GM04503 (cell line): ENCODE measurements at places on chromosomes 6 and 20.

- no peak for DNase-seq
These were observed 10.1 kb downstream of the EZR start for GRCh38 chr6:158808941-158809678.

DNA sequence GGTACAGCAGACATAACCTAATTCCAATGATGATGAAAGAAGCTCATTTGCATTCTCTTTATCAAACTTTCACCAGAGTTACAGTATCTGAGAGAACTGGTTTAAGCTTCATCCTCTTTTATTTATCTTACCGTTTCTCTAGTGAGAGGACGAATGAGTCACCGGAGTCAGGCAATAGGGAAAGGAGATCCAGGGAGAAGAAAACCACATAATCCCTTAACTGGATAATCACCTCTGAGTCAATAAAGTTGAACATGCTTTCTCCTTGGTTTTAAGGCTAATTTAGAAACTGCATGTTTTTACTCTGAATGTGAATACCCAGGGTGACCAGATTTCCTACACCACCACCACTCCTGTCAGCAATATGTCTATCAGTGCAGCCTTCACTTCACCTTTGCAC lies 313.7 kb upstream of the TBX18 start:
- peak; percentile 90 for DNase-seq

GRCh38 chr20:15439551-15439950 lies 1102.1 kb upstream of the FLRT3 start:
- no peak for DNase-seq

GRCh38 chr20:5146099-5146668 lies 19.4 kb downstream of the CDS2 start:
- no peak for DNase-seq

DNA sequence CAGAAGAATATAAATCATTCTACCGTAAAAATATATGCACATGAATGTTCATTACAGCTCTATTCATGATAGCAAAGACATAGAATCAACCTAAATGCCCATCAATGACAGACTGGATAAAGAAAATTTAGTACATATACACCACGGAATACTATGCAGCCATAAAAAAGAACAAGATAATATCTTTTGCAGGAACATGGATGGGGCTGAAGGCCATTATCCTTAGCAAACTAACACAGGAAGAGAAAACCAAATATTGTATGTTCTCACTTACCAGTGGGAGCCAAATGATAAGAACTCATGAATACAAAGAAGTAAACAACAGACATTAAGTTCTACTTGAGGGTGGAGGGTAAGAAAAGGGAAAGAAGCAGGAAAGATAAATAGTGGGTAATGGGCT lies 8.4 kb downstream of the KHDC1L start:
- no peak for DNase-seq

DNA sequence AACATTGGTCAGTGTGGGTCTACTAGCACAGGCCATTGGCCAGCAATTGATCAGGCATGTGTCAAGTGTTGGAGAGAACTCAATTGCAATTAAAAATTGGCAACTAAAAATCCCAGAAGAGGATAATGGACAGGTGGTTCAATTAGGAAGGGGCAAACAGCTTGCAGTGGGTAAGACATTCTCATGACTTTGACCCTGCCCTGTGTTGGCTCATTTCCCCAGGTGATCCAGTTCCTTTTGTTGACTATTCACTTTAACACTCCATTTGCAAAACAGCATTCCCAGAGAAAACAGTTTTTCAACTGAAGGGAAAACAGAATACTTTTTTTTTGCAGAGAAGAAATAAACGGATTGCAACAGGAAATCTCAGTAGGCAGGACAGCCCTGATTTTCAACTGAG lies 28.9 kb upstream of the SCGN start:
- DNase-seq, result no peak

DNA sequence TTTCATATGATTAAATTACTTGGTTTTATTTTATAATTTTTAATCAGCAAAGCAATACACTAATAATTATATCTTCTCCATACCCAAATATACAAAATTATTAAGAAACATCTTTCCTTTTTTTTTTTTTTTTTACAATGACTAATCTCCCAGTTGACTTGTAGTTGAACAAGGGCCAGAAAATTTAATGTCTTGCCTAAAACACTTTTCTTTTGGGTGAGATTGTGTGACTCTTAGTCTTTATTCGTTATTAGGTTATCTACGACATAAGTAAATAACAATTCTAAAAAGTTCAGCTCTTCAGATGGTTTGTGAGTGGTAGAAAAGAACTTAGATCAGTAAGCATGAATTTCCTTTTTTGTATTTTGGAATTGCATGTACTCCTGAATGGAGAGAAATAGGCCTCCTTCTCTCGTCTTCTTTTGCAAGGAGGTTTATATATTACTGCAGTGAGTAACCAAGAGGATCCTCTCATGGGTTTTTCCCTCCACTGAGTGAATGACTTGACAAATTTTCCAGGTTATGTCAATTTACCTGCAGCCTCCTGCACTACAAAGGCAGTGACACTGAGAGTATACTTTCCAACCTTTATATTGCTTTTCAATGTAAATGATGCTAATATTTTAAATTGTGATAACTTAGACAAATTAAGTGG lies 364.5 kb upstream of the CITED2 start:
- DNase-seq, result no peak

GRCh38 chr6:16352258-16352635 lies 113.9 kb downstream of the GMPR start:
- no peak for DNase-seq

DNA sequence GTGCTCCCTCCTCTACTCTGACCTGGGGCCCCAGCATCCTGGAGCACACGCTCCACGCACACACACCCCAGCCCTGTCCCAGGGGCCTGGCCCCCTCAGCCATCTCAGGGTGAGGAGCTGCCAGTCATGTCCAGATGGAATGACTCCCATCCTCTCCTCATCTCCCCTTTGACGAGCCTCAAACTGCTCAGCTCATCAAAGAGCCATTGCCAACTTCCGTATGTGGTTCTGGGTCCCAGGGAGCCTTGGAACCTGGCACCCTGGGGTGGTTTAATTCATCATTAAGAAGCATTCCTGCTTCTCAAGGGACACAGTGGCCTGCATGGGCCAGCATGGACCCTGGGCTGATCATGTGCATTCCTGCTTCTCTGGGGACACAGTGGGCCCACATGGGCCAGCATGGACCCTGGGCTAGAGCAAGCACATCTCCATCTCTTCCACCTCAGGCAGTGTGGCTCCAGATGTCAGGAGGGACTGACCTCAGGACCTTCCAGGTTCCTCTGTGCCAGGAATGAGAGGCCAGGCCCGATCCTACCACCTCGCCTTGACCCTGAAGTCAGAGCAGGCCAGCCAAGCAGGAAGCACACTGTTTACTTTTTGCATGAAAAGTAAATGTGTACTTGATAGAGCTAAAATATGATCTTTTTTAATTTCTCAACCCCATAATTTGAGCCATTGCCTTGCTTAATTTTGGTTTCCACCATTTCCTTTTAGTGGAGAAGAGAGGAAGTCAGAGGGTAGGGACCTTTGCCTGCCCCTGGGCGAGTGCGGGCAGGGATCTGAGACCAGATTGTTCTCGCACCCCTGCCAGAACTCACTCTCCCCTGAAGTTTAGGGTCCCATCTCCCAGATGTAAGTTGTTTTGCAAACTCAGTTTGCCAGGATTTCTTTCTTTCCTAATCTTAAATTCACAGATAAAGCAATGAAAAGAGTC lies 26.1 kb downstream of the SPATA2 start:
- DNase-seq, result no peak

DNA sequence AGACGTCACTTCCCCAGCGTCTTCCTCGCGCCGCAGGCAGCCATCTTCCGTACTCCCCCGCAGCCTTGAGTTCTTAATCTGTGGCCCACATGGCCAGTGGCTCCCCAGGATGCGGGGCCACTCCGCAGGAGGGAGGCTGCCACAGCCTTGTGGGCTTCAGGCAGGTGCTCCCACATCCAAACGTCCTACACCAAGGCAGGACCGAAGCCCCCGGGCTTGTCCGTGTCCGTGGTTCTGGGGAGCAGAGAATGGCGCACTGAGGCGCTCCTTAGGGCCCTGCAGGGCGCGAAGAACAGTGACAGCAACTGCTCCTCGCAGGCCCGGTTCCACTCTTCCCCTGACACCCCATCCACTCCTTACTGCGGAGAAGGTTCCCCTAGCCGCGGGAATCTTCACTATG lies 755.8 kb downstream of the PRIM2 start:
- no peak for DNase-seq

- no peak for DNase-seq
These were observed 597 bp downstream of the ADA start for GRCh38 chr20:44650771-44651433.

DNA sequence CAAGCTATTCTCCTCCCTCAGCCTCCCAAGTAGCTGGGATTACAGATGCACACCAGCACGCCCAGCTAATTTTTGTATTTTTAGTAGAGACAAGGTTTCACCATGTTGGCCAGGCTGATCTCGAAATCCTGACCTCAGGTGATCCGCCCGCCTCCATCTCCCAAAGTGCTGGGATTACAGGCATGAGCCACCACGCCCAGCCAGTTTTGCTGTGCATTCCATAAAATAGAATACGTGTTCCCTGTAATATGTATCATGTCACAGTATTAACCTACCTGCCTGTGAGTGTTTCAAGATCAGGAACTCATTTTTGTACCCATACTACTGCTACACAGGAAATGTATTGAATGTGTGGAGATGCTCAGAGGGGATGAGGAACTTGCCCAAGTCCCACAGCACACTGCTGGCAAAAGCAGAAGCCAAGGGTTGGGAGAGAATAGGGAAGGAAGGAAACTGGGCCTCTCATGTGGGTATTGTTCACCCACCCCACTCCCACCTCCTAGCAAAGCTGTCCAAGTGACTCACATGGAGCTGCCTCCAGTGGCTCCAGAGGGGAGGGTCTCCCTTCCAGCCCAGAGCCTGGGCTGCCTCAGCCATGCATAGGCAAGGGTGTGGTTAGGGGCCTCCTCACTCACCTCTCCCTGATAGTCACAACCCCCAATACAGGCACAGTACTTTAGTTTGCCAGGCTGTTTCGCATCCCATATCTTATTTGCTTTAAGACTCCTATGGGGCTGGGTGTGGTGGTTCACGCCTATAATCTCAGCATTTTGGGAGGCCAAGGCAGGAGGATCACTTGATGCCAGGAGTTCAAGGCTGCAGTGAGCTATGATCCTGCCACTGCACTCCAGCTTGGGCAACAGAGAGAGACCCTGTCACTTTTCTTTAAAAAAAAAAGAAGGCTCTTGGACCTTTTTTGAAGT lies 9.4 kb downstream of the HM13 start:
- no peak for DNase-seq
